ENCODE measurements at places on chromosomes 16 and 17.

DNA sequence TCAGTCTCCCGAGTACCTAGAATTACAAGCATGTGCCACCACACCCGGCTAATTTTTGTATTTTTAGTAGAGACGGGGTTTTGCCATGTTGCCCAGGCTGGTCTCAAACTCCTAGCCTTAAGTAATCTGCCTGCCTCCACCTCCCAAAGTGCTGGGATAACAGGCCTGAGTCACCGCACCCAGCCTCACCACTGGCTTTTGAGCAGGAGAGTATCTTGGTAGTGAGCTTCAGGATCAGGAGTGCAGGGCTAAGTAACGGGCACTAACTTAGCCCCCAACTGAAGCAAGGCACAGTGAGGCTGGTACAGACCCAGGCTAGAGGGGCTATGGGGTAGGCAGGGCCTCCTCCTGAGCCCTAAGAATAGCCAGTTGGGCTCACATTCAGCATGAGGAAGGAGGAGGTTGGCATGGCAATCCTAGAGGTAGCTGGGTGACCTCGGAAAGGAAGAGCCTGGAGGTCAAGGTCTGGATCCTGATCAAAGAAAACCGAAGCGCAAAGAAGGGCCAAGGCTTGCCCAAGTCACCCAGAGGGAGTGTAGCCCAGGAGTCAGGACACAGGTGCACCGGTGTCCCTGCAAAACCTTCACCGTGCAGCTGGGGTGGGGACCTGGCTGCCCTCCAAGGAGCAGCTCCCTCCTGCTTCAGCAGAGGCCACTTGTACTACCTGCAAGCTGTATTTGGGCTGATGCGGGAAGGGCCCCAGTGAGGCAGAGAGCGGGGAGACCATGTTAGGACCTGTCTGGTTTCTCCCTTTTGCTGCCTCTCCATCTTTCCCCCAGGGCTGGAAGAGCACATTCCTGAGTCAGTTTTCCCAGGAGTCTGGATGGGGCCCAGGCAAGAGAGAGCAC lies 1.3 kb upstream of the ADGRG5 start:
- no peak for DNase-seq

GRCh38 chr16:4011225-4011939 lies 104.9 kb downstream of the ADCY9 start:
- DNase-seq: no peak

GRCh38 chr16:66968847-66969246 lies 7.8 kb downstream of the CES3 start:
- no peak for DNase-seq

DNA sequence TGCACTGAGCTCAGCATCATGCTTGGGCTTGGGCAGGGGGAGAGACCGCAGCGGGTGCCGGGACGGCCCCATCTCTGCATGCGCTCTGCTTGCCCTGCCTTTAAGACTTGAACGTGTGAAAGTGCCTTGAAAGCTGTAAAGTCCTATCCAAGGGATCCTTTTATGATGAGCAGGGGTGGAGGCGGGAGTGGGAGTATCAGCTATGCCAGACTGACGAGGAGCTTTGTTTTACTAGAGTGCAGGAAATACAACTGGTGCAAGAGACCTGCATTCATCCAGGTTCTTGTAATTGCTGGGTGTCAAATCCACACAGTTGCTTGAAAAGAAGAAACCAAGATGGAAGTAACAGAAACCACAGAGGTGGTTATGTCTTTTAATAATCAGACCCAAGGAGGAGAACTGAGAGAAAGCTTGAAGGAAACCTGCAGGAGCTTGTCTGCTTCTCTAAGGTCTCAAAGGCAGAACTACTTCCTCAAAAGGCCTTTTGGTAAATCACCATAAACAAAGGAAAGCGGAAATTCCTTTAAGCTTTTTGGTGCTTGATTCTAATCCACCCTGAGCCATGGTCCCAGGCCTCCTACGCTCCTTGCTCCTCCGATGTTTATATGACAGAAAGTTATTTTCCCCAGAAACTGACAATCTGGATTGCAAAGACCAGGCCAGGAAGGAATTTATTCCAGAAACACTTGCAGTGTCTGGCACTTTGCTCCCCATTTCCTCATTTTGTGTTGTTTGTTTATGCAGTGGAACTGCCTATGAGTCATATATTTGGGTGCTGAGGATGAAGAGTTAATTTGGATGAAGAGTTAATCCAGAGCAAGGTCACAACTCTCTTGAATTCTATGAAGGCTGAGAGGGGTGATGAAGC lies 51.3 kb upstream of the FBXO47 start:
- no peak for DNase-seq

DNA sequence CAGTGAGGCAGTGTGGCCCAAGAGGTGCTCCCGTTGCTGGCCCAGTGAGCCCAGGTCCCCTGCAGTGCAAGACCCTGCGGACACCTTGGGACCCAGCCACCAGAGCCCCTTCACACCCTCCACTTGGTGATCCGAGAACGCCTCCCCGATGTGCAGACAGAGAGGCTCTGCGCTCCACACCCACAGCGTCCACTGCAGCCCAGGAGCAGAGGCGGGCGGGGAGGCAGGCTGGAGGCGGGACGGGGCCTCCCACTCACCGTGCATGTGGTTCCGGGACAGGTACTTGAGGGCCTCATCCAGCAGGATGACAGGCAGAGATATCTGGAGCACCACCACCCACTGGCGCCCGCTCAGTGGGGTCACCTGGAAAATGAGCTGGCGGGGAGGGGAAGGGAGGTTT lies 12.1 kb upstream of the P2RX1 start:
- DNase-seq: no peak

DNA sequence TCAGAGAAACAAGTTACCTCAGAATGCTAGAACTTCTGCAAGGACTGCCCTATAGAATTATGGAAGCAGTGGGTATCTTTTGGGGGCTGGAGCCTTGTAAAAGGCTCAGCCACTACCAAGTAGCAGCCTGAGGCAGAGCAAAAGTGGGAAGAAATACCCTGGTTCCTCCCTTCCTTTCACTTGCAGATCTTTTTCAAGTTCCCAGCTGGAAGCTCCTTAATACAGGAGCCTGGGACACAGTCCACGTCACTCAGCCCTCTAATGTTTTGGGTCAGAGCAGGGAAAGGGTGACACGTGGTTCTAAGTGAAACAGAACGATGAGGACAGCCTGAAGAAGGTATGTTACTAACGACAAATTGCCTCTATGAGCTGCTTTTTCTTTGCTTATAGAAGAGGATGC lies 93.1 kb downstream of the CNTNAP4 start:
- no peak for DNase-seq
